Ammon's horn (tissue), 1 donor: ENCODE measurements at places on chromosomes 3 and 15.

- DNase-seq = no peak
These were observed 141.1 kb upstream of the SETMAR start for GRCh38 chr3:4162096-4162495.

DNA sequence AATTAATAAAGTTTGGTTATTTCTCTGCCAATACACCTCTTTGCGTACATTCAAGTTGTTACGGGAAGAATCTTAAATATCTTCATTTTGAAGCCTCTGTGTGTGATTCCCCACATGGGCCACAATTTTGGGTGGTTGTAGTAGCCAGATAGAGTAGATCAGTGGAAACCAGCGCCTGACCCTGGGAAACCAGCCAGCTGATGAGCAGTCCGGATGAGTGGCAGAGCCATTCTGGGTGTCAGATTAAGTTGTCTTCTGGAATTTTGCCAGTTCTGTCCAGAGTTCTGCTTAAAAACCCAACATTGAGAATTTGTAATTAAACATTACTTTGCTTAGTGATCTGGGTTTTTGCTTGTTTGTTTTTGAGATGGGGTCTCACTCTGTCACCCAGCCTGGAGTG, 49.7 kb downstream of the MRPS25 start:
- DNase-seq = no peak

DNA sequence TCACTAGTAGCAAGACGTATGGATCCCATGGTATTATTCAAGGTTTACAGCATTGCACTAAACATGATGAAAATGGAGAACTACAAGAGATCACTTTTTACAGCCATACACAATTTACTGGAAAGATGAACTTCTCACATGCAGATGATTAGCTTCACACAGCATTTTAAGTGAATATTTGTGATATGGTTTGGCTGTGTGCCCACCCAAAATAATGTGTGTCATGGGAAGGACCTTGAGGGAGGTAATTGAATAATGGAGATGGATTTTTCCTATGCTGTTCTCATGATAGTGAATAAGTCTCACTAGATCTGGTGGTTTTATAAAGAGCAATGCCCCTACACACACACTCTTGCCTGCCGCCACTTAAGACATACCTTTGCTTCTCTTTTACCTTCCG, 662.0 kb upstream of the CCDC54 start:
- DNase-seq = no peak

- DNase-seq = no peak
These were observed 64.7 kb upstream of the IL12A start for GRCh38 chr3:159923956-159924355.

- no peak for DNase-seq
These were observed 9.7 kb downstream of the RBMS3 start for GRCh38 chr3:29290596-29290995.

GRCh38 chr3:29070959-29071634, 209.8 kb upstream of the RBMS3 start:
- DNase-seq = no peak

GRCh38 chr15:60399931-60400330, 2.1 kb upstream of the ANXA2 start:
- DNase-seq = no peak
